Calu3 (cell line): ENCODE measurements at places on chromosomes 12 and 14.

DNA sequence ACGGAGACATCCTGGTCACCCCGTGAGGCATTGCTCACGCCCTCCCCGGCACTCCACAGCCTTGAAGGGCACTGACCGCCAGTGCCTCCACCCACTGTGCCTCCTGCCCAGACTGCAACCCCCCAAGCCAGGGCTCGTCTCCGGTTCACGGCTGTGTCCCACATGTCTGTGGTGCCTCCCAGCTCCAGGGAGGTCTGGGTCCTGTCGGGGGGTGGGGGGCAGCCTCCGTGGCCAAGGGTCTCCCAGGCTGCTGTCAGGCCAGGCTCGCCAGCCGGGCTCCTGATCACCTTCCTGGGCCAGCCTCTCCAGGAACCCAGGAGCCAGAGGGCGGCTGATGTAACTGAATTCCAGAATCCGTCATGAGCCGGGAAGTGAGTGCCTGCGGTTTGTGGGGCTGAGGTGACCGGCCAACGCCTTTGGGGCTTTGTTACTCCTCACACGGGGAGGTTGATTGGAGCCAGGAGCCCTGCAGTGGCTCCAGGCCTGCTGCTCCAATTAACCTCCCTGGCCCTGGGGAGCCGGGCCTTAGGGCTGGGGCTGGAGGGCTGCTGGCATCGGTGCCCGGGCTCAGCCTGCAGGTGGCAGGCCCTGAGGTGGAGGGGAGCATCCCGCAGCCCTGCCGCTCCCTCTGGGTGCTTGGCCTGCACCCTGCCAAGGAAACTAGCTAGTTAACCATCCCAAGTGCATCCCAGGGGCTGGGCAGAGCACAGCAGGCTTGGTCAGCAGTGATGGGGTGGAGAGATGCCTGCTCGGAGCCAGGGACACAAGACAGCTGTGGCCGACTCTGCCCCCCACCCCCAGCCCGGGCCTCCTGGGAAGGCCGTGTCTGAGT, 36.4 kb upstream of the FBRSL1 start:
- peak; percentile 81 for DNase-seq

- no peak for DNase-seq
Measured at GRCh38 chr14:69838881-69839416, 40.3 kb upstream of the SMOC1 start.

GRCh38 chr12:11609045-11609444, 40.4 kb upstream of the ETV6 start:
- no peak for DNase-seq

DNA sequence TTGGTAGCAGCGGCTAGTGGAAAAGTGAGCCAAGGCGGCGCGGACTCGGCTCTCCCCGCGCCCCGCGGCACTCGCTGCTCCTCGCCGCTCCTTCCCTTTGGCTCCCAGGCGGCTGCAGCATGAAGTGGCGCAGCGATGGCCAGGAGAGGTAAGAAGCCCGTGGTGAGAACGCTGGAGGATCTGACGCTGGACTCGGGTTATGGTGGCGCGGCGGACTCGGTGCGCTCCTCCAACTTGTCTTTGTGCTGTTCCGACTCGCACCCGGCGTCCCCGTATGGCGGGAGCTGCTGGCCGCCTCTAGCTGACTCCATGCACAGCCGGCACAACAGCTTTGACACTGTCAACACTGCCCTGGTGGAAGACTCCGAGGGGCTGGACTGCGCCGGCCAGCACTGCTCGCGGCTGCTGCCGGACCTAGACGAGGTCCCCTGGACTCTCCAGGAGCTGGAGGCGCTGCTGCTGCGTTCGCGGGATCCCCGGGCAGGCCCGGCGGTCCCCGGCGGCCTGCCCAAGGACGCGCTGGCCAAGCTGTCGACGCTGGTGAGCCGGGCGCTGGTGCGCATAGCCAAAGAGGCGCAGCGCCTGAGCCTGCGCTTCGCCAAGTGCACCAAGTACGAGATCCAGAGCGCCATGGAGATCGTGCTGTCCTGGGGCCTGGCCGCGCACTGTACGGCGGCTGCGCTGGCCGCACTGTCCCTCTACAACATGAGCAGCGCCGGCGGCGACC, 225.6 kb upstream of the CRY1 start:
- DNase-seq: peak; percentile 34

- no peak for DNase-seq
Measured at GRCh38 chr12:4089956-4090355, 183.6 kb upstream of the CCND2 start.

DNA sequence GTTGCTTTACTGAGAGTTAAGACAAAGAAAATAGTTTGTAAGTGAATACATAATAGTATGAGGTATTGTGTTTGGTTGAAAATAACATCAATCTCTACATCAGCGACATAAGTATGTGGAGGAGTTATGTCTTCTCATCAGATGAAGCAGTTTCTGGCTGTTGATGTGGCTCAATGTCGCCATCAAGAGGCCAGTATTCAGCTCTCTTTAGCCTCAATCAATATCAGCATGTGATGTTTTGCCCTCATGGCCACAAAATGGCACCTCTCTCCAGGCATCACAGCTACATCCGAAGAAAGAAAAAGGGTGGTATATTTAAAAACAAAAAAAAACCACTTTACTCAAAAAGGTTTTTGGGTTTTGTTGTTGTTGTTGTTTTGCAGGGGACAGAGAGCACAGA, 302.3 kb upstream of the TMEM132C start:
- DNase-seq: no peak
